Pons (tissue), 1 donor: ENCODE measurements at places on chromosomes 4 and X.

- no peak for DNase-seq
Measured at GRCh38 chr4:80014531-80014930, 58.5 kb downstream of the ANTXR2 start.

DNA sequence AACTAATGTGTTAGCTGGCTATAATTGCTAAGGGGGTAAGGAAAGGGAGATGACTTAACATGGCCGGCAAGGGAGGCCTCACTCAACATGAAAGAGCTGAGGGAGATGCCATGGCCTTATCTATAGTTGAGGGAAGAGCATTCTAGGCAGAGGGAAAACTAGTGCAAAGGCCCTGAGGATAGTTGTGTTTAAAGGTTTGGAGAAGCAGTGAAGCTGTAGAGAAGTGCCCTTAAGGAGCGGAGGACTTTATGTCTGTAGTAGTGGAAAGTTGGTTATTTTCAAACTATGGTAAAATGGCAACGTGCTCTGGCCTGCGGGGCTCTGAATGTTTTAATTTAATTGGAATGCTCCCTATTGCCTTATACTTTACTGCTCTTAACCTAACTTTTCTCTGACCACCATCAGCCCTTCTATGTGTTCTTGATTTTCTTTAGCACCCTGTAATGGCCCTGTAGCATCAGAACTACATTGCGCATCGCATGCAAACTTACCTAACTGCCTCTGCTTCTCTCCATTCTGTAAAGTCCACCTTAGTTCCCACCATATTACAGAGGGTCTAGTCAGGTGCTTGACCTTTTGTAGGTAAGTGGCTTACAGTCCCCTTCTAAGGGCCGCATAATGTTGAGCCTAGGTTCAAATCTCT lies 35.8 kb downstream of the ERVMER34-1 start:
- DNase-seq, result no peak

DNA sequence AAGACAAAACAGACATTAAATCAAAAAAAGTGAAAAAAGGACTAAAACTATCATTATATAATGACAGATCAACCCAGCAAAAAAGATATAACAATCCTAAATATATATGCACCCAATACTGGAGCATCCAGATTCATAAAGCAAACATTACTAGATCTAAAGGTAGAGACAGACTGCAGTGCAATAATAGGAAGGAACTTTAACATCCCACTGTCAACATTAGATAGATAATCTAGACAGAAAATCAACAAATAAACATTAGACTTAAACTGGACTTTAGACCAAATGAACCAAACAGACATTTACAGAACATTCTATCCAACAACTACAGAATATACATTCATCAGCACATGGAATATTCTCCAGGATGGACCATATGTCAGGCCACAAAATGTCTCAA lies 29.5 kb upstream of the RAB39B start:
- no peak for DNase-seq

GRCh38 chr4:17204908-17205307 lies 306.5 kb upstream of the LDB2 start:
- DNase-seq, result no peak

GRCh38 chr4:41661442-41662076 lies 87.0 kb downstream of the PHOX2B start:
- DNase-seq, result peak; percentile 67

DNA sequence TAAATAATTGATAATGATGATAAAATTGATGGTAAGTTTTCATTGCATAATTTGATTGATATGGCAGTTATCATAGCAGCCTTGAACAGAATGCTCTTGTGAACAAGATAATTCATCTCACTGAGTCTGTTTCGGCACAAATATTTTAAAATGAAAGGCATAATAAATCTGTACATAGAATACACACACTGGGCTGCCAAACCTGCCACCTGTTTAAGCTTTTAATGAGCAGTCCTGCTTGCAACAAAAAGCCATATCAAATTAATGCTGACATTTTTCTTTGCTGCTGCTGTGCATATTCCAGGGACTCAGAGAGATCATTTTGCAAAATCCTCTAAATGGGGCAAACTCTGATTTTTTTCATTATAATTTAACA lies 201.1 kb downstream of the ARHGAP24 start:
- no peak for DNase-seq

- no peak for DNase-seq
Measured at GRCh38 chr4:2281575-2282343, 19.9 kb upstream of the MXD4 start.

DNA sequence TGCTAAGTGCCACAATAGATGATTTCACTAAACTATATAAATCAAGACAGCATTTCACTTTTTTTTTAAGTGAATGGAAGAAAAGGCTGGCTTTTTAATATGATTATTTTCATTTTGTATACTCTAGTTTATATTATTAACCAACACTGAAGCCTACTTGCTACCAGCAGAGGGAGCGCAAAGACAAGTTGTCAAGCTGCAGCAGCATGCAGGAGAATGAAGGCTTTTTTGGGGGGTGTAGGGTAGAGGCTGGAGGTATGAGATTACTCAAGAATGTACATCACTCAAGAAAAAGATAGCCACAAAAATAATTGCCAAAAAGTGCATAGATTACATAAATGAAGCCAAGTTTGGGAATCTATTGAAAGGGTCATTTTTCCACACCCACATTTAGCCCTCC lies 519.5 kb downstream of the FGF13 start:
- DNase-seq, result peak; percentile 25

DNA sequence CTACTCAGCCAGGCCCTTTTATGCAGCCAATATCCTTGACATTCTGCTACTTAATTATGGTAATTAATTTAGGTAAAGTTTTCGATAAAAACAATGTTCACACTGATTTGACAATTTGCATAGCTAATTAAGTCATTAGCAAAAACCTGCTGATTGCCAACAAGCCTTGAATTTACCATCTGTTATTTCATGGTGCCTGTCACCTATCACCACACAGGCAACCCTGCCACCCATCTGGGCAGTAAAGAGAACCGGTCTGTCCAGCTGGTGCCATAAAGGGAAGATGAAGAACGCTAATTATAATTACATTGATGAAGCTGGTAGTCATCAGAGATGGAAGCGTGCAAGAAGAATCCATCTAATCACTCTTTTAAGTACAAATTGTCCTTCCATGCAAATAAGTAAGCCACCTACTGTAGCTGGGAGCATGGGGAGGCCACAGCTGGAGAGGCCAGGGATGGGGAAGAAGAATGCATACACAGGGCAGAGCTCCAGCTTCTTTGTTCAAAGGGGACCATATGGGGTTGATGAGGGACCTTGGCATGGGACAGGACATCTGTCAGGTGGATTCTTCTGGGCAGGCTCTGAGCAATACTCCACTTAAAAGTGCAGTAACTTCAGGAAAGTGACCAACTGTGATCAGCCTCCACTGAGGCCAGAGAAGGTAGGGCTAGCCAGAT lies 277.3 kb upstream of the TAPT1 start:
- DNase-seq, result no peak

- no peak for DNase-seq
Measured at GRCh38 chr4:58191109-58191508, 1080.9 kb upstream of the IGFBP7 start.

DNA sequence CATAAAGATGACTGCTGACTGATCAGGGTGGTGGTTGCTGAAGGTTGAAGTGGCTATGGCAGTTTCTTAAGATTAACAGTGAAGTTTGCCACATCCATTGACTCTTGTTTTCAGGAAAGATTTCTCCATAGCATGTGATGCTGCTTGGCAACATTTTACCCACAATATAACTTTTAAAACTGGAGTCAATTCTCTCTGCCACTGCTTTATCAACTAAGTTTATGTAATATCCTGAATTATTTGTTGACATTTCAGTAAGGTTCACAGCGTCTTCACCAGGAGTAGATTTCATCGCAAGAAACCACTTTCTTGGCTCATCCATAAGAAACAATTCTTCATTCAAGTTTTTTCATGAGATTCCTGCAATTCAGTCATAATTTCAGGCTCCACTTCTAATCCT lies 166.5 kb upstream of the SPRY1 start:
- no peak for DNase-seq

DNA sequence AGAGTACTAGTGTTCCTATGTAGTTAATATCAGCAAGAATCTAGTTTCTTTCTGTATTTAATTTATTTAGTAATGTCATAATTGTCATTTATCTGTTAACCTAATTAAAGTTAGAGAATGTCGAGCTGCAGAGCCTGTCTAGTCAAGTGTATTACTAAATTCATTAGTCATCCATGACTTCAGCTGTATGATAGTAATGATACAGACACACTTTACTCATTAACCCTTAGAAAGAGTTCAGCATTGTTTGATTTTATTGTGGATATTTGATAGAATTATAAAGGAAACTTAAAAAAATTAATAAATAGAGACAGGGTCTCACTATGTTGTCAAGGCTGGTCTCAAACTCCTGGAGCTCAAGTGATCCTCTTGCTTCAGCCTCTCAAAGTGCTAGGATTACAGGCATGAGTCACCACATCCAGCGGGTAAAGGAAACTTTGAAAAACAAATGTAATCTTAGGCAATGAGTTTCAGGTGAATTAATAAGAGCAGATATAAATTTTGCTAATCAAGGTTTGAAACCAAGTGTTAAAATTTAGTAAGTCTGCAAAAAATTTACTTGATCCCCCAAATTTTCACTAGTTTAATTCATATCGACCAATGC lies 110.6 kb downstream of the ANK2 start:
- no peak for DNase-seq

DNA sequence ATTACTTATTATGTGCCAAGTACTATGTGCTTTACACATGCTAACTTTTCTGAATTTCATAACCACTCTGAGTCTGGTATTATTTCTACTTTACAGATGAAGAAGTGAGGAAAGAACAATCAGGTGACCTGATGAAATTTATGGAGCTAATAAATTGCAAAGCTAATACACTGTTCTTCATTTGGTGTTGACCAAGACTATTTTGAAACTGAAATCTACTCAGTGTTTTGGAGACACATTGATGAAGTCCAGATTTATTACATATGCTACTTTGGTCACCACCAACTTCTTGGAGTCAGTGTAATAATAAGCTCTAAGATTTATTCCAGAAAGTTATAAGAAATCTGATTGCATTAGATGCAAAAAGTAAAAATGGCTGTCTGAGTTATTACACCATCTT lies 637.9 kb downstream of the FAT4 start:
- DNase-seq, result no peak

DNA sequence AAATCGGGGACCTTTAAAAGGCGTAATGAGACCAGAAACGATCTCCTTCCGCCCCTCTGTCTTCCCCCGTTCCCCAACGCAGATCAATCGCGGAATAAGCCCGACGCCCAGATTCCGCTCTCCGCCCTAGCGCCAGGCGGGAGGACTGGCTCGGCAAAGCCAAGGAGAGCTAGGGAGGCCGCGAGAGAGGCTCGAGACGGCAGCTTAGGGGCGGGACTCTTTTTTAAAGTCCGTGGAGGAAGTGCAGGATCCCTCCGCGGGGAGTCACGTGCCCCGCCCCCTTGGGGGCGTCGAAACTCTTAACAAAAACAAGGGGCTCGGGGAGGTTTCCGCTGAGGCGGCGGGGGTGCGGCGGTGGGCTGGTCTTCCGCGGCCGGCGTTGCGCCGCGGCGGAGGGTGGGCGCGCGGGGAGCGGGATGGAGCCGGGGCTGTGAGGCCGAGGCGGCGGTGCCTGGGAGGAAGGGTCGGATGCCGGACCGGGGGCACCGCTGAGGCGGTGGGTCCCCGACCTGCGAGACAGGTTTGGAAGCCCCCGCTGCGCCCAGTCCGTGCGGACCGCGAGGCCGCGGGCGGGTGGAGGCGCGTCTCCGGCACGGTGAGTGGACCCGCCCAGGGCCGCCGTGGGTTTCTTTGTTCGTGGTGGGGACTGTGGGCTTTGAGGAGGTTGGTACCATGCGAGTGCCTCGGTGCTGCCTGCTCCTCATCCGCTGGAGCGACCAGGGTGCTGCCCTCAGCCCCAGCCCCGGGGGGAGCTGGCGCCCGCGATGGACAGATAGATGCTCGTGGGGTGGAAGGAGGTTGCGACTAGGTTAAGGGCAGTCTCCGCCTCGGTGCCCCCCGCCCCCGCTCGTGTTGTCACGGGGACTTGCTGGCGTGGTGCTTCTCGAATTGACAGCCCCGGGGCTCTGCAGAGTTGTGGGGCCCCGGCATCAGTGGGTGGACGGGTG lies at the start of gene CCNG2:
Gene CCNG2, plus strand, starts transcription at position 296 of the 947 bp plus-strand sequence. CDS start 1,326 bp downstream, outside the sequence.
- no peak for DNase-seq

- DNase-seq, result no peak
Measured at GRCh38 chr4:90069151-90069550, 58.0 kb upstream of the CCSER1 start.

DNA sequence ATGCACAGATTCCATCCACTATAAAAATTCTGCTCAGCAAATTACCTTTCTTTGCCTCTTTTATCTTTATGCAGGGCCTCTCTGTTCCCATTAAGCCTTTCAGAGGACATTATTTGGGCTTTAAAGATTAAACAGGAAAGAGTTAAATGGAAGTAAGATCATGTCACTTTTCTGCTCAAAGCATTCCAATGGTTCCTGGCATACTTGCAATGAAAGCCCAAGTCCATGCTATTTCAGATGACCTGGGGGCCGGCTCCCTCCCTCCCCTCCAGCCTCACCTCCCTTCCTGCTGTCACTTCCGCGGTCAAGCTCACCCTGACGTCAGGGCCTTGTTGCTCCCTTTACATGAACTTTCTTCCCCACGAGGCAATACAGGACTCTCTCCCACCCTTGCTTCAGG lies 125.5 kb downstream of the C4orf51 start:
- no peak for DNase-seq

- no peak for DNase-seq
Measured at GRCh38 chr4:56971383-56971782, 6.0 kb downstream of the NOA1 start.

GRCh38 chr4:111178231-111178630 lies 555.4 kb upstream of the PITX2 start:
- no peak for DNase-seq

GRCh38 chr4:170138580-170139194 lies 48.9 kb upstream of the AADAT start:
- DNase-seq, result peak; percentile 71

- no peak for DNase-seq
Measured at GRCh38 chr4:41579526-41579925, 41.6 kb downstream of the LIMCH1 start.

DNA sequence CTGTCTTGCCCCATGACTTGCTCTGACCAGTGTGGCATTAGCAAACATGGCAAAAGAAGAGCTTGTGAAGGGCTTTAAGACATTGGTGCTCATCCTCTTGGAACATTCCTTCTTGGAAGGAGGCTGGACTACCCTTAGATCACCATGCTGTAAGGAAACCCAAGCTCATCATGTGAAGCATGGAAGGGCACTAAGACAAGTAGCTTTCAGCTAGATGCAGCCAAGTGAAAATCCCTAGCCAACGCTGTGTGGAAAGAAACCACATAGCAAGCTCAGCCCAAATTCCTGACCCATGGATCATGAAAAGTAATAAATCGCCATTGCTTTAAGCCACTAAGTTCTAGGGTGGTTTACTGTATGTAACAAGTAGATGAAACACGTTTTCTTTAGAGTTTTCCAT lies 12.4 kb upstream of the PACRGL start:
- DNase-seq, result no peak

DNA sequence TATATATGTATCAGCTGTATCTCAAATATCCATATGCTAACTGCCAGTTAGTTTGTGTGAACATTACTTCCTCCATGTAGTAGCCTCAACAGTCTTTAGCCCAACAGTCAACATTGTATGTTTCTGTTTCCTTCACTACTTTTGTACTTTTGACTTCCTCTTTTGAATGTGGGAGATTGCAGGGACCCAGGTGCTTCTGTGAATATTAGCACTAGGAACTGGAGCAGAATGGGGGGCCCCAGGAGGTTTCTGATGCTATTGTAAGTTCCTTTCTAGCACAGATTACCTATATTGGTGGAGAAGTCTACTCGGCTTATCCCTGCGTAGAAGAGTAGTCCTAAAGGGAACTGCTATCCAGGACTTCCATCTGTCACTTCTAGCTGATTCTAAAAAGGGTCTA lies 2.3 kb downstream of the PLAC8 start:
- peak; percentile 53 for DNase-seq
